ENCODE measurements at places on chromosomes 16 and 17. TPM values are rescaled to one million over a fixed set of nuclear protein-coding genes. Genes with fewer than 3 reads are reported as not detected.

Gene DRC3
- 0.52 TPM for total RNA-seq

Gene TPSG1
- not detected for total RNA-seq

Gene CDRT15
- total RNA-seq, result not detected

Gene PRAC2
- total RNA-seq, result not detected

Gene TVP23A
- not detected for total RNA-seq

Gene KSR1
- total RNA-seq, result 60.8 TPM

Gene RUNDC3A
- total RNA-seq, result not detected

Gene CES5A
- total RNA-seq, result not detected

Gene STH
- not detected for total RNA-seq

Gene GNGT2
- total RNA-seq, result 29.0 TPM

Gene KRTAP9-2
- not detected for total RNA-seq

Gene SLC12A3
- not detected for total RNA-seq

Gene KRTAP3-2
- total RNA-seq, result not detected

Gene EMP2
- not detected for total RNA-seq
